ENCODE measurements at places on chromosomes 6 and 20.
A peak's percentile ranks its signal among the peaks of the same experiment; 100 is the strongest.

DNA sequence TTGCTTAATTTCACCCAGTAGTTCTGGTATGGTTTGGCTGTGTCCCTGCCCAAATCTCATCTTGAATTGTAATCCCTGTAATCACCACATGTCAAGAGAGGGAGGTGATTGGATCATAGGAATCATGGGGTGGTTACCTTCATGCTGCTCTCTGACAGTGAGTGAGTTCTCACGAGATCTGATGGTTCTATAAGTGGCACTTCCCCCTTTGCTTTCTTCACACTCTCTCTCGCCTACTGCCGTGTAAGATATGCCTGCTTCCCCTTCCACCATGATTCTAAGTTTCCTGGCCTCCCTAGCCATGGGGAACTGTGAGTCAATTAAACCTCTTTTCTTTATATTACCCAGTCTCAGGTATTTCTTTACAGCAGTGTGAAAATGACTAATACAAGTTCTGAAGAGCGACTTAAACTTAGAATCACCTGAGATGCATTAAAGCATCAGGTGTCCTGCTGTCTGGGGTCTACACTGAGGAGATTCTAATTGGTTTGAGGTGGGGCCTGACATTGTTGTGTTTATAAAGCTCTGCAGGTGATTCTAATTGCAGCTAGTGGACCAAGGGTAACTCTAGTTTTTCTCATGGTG lies 82.1 kb upstream of the DTNBP1 start:
- no peak for DNase-seq

DNA sequence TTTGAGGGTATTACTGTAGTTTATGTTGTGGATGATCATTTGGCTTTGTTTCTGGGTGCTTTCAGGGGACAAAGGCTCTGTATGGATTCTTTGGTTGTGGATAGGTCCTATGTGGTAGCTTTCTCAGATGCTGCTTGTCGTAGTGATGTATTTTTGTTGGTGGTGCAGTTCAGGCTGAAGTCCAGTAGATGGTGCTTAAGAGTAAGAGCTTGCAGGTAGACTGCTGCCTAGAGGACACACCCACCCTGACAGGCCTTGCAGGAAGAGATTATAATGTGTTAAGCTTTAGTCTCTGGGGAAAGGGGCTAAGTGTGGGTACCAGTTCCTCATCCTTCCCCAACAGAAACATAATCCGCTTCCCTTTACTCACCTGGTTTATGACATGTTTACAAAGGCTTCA lies 62.6 kb upstream of the ADGRB3 start:
- peak; percentile 74 for DNase-seq

DNA sequence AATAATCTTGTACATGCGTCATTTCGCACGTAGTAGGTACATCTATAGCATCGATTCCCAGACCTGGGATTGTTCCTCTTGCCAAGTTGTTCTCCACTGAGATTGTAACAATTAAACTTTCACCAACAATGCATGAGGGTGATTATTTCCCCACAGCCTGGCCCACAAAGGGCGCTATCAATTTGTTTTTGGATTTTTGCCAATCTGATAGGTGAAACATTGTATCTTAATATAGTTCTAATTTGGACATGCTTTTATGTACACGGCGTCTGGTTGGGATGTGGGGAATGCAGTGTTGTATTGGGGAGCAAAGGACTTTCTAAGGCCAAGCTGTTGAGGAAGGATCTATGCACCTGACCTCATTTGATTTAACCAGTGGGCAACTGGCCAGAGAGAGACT lies 59.5 kb downstream of the VEGFA start:
- DNase-seq = no peak

DNA sequence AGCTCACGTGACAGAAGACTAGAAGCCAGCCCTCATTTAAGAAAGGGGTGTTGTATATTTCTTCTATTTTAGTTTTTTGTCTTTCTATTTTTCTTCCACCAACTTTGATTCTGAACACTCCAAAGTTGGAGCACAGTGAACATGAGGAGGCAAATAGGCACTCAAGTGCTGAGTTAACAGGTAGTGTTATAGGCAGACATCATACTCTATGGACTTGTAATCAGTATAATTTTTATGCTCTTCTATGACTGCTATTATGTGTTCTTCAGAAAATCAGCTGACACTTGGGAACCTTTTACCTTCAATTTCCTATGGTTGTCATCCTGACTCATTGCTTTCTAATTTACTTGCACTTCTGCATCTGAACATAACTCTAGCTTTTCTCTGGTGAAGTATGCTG lies 396.3 kb upstream of the EYS start:
- DNase-seq = no peak

GRCh38 chr20:15570156-15570555 lies 1003.1 kb downstream of the KIF16B start:
- no peak for DNase-seq

DNA sequence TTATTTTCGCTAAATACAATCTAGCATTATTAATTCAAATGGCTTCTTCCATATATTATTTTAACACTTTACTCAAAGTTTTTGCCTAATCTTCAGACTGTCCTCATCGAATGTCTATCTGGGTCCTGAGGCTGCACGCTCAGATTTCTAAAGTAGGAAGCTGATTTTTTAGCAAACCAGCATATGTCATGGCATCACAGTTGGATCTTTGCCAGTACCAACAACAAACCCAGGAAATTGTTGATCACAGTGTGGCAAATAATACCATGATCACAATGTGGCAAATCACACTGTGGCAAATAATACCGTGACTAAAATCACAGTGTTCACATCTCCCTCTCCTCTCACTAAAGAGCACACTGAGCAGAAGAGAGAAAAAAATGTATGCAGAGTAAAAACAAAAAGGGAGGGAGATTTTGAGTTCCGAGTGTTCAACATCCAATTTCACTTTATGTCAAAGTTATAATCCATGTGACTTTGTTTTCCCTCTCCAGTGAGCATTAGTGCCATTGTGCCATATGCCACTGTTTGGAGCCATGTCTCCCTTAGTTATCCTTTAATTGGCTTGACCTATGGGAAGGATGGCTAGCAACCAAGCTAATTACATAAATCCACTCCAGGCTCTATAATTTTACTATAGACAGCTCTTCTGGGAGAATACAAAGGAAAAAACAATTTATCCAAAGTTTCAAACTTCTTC lies 1059.6 kb downstream of the HACE1 start:
- no peak for DNase-seq

DNA sequence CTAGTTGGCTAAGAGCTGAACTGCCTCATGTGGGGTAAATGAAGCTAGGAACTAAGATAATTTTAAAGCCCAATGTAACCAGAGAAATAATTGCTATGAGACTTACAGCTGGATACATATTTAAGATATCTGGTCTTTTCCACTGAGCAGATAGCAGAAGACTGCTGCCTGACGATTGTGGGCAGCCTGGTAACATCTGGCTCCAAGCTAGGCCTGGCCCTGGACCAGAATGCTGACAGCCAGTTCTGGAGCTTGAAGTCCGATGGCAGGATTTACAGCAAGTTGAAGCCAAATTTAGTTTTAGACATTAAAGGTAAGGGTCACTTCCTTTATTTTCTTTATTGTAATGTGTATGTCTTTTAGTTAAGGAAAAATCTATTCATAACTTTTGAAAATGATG lies 65.7 kb downstream of the RTN4IP1 start:
- DNase-seq = no peak

DNA sequence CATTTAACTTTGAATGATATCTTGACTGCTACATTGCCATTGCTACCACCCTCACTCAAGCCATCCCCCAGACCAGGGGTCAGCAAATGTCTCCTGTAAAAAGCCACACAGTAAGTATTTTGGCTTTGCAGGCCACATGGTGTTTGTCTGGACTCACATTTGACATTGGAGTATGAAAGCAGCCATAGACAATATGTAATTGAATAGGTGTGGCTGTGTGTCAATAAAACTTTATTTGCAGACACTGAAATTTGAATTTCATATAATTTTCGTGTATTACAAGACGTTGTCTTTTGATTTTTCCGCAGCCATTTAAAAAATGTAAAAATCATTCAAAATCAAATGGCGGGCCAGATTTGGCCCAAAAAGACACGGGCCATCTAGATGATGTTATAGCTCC lies 36.3 kb upstream of the OCSTAMP start:
- no peak for DNase-seq

DNA sequence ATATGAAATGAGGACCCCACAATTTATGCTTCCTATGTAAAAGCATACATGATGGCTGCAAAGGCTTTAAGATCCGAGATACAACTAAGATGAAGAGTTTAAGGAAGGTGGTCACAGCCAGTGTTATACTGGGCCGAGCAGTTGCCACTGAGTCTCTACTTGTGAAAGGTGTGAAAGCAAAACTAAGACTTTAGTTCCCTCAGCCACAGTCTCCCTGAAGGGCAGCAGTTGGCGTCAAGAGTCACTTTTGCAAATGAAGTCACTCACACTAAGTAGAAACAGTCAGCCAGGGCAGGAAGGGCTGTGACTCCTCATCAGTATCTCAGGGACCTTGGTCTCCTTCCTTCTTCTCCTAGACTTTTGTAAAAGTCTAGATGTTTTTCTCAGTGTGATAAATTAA lies 191.6 kb upstream of the MCHR2 start:
- no peak for DNase-seq

GRCh38 chr6:146041282-146041681 lies 12.4 kb downstream of the GRM1 start:
- DNase-seq = peak; percentile 63

GRCh38 chr6:75103431-75103830 lies 102.4 kb downstream of the COL12A1 start:
- DNase-seq = no peak

- no peak for DNase-seq
These were observed 25.1 kb upstream of the TCFL5 start for GRCh38 chr20:62886709-62887058.

DNA sequence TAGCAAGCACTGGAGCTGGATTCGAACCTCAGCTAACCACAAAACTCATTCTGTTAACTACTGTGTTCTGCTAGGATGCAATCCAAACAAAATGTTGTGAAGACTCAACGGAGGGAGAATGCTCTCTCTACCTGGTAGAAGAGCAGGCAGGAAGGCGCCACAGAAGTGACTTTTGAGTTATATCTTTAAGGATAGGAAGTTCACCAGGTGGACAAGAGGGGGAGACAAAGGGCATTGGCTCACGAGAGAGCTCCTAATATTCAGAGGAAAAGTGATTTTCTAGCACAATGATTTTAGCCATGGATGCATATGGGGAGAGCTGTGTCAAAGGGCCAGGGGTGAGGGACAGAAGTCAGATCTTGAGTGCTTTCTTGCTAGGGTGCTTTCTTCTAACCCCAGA lies 108.4 kb upstream of the MAFB start:
- DNase-seq = no peak

DNA sequence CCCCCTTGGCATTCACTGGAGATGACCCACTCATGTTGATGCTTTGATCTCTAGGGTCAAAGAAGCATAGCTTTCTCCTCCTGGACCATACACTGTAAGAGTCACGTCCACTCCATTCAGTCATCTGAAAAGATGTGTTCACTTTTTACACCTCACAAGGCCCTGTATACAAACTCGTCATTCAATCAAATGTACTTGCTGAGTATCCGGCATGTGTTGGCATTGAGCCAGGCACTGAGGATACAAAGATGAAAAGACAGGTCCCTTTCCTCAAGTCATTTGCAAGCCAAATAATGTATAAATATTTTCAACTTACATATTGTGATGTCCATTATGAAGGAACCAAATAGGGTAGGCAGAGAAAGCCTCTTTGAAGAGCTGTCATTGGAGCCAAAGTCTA lies 32.6 kb upstream of the CSNK2A1 start:
- DNase-seq = no peak

- no peak for DNase-seq
These were observed 2.8 kb downstream of the SPO11 start for GRCh38 chr20:57332105-57333089.

DNA sequence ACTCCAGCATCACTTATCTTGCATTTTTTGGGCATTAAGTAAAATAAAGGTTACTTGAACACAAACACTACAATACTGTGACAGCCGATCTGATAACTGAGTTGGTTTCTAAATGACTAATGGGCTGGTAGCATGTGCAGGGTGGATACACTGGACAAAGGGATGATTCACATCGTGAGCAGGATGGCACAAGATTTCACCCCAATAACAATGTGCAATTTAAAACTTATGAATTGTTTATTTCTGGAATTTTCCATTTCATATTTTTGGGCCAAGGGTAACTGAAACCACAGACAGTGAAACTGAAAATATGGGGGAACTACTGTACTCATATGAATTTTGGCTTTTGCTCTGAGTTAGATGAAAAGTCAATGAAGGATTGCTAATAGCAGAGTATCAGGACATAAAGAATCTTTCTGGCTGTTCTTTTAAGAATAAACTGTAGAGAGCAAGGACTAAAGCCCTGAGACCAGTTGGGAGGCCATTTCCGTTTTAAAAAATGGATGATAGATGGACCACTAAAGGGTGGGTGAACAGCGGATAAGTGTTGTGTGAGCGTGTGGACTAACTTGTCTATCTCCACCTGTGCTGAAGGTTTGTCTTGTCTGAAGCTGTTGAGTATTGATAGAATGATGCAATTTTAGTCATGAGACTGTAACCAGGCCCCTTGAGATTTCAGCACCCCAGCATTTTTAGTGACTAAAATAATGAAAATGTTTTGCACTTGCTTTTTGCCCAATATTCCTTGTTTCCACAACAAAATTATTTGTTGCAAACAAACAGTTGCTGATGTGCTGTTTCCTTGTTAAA lies 8.2 kb downstream of the SPINT3 start:
- DNase-seq = no peak

- DNase-seq = no peak
These were observed 118.5 kb upstream of the MMS22L start for GRCh38 chr6:97401533-97401932.

DNA sequence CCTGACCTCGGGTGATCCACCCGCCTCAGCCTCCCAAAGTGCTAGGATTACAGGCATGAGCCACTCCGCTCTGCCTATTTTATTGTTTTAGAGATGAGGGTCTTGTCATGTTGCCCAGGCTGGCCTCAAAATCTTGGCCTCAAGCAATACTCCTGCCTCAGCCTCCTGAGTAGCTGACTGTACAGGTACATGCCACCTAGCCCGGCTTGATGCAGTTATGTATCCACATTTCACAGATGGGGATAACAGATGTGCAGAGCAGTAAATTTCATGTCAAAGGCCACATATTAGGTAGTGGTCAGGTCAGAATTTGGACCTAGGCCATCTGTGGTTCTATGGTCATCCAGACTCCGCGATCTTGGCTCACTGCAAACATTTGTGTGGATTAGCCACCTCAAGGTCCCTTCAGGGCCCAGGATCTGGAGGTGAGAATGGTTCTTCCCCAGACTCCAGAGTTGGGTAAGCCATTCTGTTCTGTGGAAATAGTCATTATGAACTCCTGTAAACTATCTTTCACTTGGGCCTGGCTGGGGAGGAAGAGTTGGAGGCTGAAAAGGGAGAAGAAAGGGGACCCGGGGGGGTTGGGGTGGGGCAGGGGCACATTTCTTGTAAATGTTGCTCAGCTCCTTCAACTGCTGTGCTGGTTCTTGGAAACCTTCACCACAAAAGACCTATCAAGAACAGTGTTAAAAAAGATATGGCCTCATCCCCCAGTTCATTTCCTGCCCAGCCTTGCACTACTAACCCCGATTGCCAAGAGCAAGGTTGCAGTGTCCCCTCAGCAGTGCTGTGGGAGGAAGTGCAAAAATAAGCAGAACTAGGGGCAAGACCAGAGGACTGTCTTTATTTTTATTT lies 13.0 kb downstream of the PIM1 start:
- no peak for DNase-seq

Data from iPS DF 6.9 (cell line).